ENCODE measurements at places on chromosomes 11 and 22.
A peak's percentile ranks its signal among the peaks of the same experiment; 100 is the strongest.

DNA sequence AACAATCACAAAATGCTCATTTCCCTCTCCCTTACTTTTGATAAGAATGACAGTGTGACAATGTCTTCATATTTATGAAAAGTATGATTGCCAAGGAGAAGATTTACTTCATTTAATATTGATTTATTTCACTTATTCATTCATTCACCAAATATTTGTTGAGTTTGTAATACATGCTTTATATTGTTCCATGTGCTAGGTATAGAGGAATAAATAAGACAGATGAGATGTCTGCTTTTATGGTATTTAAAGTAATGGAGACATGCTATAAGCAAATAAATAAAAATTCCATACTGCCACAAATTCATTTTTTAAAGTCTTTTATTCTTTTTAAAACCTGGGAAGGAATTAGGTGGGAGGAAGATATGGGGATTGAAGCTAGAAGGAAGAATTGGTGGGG lies 289.4 kb downstream of the GUCY1A2 start:
- no peak for DNase-seq

- no peak for DNase-seq
Observed at GRCh38 chr11:72369743-72370142, 64.6 kb downstream of the CLPB start.

DNA sequence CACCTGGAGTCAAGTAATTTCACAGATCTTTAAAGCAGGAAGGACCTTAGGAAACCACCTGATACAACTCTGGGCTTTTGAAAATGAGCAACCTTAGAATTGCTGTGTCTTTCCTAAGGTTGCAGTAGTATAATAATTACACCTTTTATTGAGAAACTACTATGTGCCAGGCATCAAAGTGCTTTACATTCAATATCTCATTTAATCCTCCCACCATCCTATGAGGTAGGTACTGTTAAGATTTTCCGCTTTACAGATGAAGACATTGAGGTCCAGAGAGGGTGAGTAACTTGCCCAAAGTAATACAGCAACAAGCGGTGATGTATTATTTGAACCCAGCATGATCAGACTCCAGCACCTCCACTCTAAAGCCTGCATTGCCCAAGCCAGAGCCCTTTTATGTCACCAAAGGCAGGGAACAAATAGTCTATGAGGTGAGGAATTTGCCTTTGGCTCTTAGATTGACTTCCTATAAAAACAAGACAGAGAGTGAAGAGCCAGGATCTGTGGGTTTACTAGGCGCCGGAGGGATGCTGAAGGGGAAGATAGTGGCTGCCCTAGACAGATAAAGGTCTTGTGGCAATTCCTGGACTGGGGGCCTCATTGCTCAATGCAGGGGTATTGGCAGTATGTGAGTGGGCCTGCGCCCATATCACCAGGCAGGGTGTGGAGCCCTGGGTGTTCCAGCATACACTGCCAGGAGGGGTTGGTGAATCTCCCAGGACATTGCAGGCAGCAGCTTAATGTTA lies 157.1 kb downstream of the FBXO7 start:
- no peak for DNase-seq

GRCh38 chr11:20031155-20032001 lies 128.9 kb downstream of the DBX1 start:
- no peak for DNase-seq

DNA sequence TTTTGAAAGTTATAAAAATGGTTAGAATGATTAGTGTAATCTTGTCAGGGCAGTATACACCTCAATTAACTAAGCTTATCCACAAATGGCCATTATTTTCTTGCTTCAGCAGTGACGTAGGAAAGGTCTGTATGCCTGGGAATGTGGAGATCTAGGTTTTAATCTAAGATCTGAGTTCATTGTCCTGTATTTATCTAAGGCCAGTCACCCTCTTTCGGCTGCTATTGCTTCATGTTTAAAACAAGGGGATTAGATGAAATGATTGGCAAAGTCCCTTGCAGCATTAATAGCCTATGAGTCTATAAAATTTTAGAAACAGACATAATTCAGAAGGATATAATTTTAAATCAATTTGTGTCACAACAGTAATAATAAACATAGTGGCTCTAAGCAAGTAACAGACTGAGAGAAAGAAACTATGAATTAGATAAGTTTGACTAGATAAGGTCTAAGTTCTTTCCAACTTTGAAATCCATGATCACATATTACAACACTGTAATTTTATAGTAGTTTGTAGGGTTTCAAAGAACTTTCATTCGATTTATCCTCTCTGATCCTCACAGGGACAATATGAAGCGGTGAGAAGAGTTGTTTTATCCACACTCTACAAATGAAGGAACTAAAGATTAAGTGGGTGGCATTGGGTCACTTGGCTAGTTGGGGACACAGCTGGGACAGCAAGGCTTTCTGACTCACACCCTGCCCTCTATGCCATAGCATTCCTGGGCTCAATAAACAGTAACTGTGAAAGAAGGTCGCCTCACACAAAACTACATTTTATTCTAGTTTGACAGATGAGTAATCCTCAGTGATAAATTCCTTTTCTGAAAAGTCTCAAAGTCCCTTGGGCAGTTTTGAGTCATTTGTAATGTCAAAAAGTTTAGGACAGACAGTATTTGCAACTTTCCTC lies 60.6 kb upstream of the RDX start:
- DNase-seq: no peak

DNA sequence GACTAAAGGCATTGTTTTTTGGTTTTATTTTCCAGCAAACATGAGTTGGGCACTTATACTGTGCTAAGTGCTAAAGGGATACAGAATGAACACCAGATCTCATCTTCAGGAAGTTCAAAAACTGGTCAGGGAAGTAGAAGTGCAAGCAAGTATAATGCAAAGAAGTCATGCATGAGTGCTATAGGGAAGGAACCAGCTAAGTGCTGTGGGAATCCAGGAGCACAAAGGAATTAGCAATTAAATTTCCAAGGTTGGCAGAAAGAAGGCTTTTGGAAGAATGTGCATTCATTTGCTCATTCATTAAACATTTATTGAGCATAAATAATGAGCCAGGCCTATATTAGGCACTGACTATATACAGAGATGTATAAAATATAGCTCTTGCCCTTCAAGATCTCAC lies 143.7 kb upstream of the ARHGAP42 start:
- DNase-seq: no peak

- no peak for DNase-seq
Observed at GRCh38 chr11:70650075-70650909, 252.0 kb downstream of the CTTN start.

- DNase-seq: peak; percentile 100
Observed at GRCh38 chr11:128297091-128297651, 290.2 kb downstream of the ETS1 start.

- no peak for DNase-seq
Observed at GRCh38 chr22:45876136-45877035, 100.6 kb downstream of the WNT7B start.

- no peak for DNase-seq
Observed at GRCh38 chr11:110991661-110992355, 253.7 kb upstream of the POU2AF2 start.

DNA sequence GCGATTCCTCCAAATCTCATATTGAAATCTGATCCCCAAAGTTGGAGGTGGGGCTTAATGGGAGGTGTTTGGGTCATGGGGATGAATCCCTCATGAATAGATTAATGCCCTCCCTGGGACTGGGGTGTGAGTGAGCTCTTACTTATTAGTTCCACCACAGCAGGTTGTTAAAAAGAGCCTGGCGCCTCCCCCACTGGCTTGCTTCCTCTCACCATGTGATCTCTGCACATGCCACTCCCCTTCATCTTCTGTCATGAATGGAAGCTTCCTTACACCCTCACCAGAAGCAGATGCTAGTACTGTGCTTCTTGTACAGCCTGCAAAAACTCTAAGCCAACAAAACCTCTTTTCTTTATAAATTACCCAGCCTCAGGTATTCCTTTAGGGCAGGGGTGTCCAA lies 8.8 kb downstream of the RRAS2 start:
- DNase-seq: no peak

- no peak for DNase-seq
Observed at GRCh38 chr11:68734111-68734510, 17.2 kb downstream of the TESMIN start.

DNA sequence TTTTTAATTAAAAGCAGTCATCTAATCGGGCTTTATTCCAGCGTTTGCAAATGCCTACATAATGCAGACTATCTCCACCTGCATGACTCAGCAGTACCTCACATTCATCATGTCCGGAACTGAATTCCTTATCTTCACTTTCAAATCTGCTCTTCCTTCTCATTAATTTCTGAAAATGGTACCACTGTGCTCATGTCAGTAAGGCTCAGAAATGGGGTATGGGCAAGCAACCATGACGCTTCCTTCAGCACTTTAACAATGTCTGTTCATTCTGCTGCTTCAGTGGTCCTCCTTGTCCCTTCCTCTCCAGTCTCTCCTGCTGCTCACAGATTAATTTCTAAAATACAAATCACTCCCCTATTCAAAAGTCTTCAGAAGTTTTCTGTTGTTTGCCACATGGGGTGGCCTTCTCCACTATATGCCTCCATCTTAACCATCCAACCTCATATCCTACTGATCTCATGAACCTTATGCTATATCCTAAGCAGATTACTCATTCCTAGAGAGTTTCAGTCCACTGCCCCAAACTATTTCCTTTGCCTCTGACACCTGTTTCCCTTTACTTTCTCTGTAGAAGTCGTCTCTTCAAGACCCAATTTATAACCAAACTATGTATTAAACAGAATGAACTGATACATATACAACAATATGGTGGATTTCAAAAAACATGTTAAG lies 7.0 kb downstream of the GTF2H1 start:
- no peak for DNase-seq

- no peak for DNase-seq
Observed at GRCh38 chr11:45754261-45754709, 50.7 kb upstream of the SLC35C1 start.

- DNase-seq: no peak
Observed at GRCh38 chr11:125182573-125182972, 18.0 kb downstream of the PKNOX2 start.

DNA sequence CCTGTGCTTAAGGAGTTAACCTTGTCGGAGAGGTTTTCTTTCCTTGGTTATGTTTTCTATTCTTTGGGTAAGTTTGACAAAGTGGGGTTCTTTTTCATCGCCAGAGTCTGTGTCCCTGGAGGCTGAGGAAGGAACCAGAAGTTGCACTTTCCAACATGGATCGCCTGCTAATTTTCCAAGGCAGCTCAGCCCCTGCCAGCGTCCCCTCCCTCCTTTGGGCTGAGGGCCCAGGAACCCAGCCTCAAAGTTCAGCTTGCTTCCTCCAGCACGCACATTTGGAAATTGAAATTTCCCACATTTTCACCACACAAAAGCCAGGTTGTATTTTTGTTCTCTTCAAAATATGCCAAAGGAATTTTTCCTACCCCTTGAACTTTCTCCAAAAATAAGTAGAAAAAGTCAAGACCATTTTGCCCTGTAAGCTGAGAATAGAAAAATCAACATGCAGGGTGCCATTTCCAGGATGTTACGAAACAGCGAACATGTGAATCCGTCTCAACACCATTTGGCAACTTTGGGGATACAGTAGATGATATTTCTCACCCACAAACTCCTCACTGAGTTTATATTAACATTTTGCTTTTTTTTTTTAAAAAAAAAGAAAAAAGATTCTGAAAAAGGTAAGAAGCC lies 343.5 kb downstream of the TENM4 start:
- DNase-seq: no peak

GRCh38 chr11:100815787-100816330 lies 128.8 kb downstream of the ARHGAP42 start:
- no peak for DNase-seq

DNA sequence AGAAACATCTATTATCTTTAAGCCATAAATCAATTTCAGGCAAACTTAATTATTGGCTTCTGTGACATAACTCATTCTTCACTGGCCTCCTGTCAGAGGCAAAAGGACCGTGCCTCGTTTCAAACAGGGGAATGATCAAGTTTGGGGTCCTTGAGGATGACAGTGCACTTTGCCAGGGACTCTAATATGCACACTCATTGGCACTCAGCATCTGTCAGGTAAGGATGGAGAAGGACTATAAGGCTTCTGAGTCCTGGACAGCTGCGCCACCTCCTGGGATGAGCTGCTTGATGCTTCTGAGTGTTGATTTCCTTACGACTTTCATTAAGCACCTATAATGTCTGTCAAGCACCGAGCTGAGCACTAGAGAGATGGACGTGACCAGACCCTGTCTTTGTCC lies 20.2 kb downstream of the BPIFC start:
- DNase-seq: peak; percentile 40

GRCh38 chr11:68651208-68651984 lies 32.9 kb upstream of the GAL start:
- no peak for DNase-seq

DNA sequence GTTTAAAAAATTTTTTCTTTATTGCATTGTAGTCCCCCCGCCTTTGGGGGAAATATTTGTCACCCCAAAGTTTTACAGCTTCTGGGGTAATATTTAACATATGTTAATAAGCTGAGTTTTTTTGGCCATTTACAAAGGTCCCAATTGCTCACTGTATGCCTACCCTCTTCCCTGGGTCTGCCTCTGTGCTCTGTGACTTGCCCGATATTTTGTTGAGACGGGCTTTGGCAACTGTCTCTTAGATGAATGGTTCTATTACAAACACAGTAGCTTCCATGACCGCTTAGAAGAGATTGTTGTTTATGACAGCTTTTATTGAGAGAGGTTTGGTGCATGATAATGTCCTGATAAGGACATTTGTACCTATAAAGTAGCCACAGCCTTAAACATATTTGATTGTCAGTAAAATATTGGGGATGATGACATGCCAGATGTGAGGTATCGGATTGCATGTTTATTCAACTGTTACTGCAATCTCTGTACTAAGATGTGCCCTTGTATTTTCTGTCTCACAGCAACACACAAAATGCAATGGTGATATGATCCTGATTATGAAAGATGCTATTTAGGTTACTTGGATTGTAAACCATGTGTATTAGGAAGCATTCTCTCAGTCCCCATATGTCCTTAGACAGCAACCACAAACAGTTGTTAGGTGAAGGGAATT lies 103.1 kb downstream of the TEAD1 start:
- DNase-seq: peak; percentile 67

- DNase-seq: no peak
Observed at GRCh38 chr22:42380769-42381551, 51.2 kb downstream of the NFAM1 start.

DNA sequence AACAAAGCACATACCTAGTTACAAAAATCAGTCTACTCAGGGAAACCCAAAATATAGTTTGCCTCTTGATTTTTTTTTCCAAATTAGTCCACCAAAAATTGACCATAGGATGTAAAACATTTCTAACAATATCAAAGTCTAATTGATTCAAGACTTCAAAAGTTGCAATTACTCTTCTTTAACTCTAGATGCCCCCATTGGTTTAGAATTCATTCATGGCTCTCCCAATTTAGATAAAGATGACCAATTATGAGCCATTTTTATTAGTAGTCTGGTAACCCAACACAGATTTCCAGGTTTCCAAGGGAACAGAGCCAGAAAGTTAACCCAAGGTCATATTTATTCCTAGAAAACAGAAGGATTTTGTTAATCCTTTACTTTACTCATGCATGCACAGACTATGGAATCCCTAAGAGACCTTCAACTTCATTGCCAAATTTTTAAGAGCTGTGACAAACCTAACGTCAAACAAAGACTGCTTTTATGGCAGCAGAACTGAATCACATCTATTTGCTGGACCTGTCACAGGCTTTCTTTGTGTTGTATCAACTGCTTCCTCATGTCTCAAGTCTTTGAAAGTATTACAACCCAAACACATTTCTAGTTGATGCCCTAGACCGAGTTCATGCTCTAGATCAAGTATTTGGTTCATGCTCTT lies 55.3 kb downstream of the C22orf42 start:
- no peak for DNase-seq

GRCh38 chr22:36912694-36913426 lies 568 bp upstream of the CSF2RB start:
- DNase-seq: no peak
